CD4-positive, alpha-beta memory T cell (primary cell): ENCODE measurements at places on chromosomes 2 and 18. TPM values are rescaled to one million over a fixed set of nuclear protein-coding genes. Genes with fewer than 3 reads are reported as not detected.

The RTP5 gene
- not detected for polyA plus RNA-seq

The ST8SIA5 gene
- not detected for polyA plus RNA-seq

The TFPI gene
- polyA plus RNA-seq, result not detected

The SOX11 gene
- polyA plus RNA-seq, result not detected

The RIT2 gene
- not detected for polyA plus RNA-seq

The ERFE gene
- not detected for polyA plus RNA-seq

The GRHL1 gene
- polyA plus RNA-seq, result 0.33 TPM

The MCM6 gene
- 16.1 TPM for polyA plus RNA-seq

The CTAGE1 gene
- polyA plus RNA-seq, result not detected

The IL18RAP gene
- polyA plus RNA-seq, result 0.33 TPM

The CKAP2L gene
- polyA plus RNA-seq, result not detected

The OSBPL1A gene
- 5.3 TPM for polyA plus RNA-seq

The CREG2 gene
- polyA plus RNA-seq, result 0.32 TPM

The IL1RL2 gene
- not detected for polyA plus RNA-seq

The MC2R gene
- not detected for polyA plus RNA-seq

The MYOM1 gene
- polyA plus RNA-seq, result 0.18 TPM

The NUP35 gene
- polyA plus RNA-seq, result 8.7 TPM

The ALKAL2 gene
- polyA plus RNA-seq, result not detected

The FAM228A gene
- polyA plus RNA-seq, result not detected

The CYP27A1 gene
- polyA plus RNA-seq, result 0.15 TPM

The FLACC1 gene
- polyA plus RNA-seq, result 0.77 TPM

The NXPH2 gene
- not detected for polyA plus RNA-seq

The UGT1A10 gene
- polyA plus RNA-seq, result not detected

The TPRKB gene
- polyA plus RNA-seq, result 74.4 TPM

The GPR155 gene
- 7.5 TPM for polyA plus RNA-seq

The OSR1 gene
- polyA plus RNA-seq, result not detected

The DYSF gene
- polyA plus RNA-seq, result not detected

The FZD7 gene
- not detected for polyA plus RNA-seq

The SULT1C4 gene
- not detected for polyA plus RNA-seq

The GCG gene
- not detected for polyA plus RNA-seq

The CCDC141 gene
- polyA plus RNA-seq, result 0.73 TPM

The LRRTM4 gene
- polyA plus RNA-seq, result not detected

The LTBP1 gene
- polyA plus RNA-seq, result not detected

The RNPEPL1 gene
- 100 TPM for polyA plus RNA-seq

The PSTPIP2 gene
- 19.7 TPM for polyA plus RNA-seq

The SMC6 gene
- polyA plus RNA-seq, result 15.8 TPM

The MAL gene
- 274 TPM for polyA plus RNA-seq

The SALL3 gene
- polyA plus RNA-seq, result not detected
